ENCODE measurements at places on chromosomes 16 and 17. TPM values are rescaled to one million over a fixed set of nuclear protein-coding genes. Genes with fewer than 3 reads are reported as not detected.

Gene EFCAB5
- total RNA-seq, result 0.13 TPM

- H3K27me3 ChIP-seq, result no peaks in the 10 kb centered on the region
- H3K27ac ChIP-seq, result no peak overlapping the region
- no peaks in the 10 kb centered on the region for H3K36me3 ChIP-seq
- peaks cover 7% of the 10 kb centered on the region for H3K4me1 ChIP-seq
- no peak overlapping the region for H3K4me3 ChIP-seq
Measured at GRCh38 chr16:17407321-17407720, 63.4 kb downstream of the XYLT1 start.

- H3K27ac ChIP-seq, result no peak overlapping the region
- no peaks in the 10 kb centered on the region for H3K36me3 ChIP-seq
- no peak overlapping the region for H3K4me3 ChIP-seq
- H3K27me3 ChIP-seq, result no peaks in the 10 kb centered on the region
- H3K4me1 ChIP-seq, result no peaks in the 10 kb centered on the region
Measured at GRCh38 chr16:1510941-1511351, 17.8 kb downstream of the TELO2 start.

Gene HS3ST2
- 1.3 TPM for total RNA-seq

Gene IL34
- total RNA-seq, result 2.8 TPM

- H3K27ac ChIP-seq, result no peak overlapping the region
- no peaks in the 10 kb centered on the region for H3K36me3 ChIP-seq
- no peaks in the 10 kb centered on the region for H3K27me3 ChIP-seq
- DNase-seq, result no peak
- H3K4me3 ChIP-seq, result no peak overlapping the region
Measured at GRCh38 chr16:87828071-87828906, 41.0 kb downstream of the SLC7A5 start.

DNA sequence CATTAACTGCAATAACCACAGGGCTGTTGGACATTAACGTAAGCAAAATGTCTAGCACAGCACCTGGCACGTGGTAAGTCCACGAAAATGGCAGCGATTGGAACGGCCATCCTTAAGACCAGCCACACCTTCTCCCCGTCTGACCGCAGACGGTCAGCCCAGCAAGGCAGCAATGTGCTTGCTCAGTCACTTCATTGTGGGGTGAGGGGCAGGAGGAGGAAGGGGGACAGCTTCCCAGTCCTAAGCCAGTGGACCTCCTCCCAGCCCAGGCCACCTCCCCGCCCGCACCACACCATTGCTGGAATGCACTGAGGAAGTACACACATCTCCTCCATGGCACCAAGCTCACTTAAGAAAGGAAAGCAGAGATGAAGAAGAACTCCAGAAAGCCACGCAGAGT is 8.6 kb upstream of the MYLK3 start:
- no peaks in the 10 kb centered on the region for H3K27me3 ChIP-seq
- no peak overlapping the region for H3K27ac ChIP-seq
- peaks cover 3% of the 10 kb centered on the region for H3K4me1 ChIP-seq
- no peak overlapping the region for H3K4me3 ChIP-seq

- no peaks in the 10 kb centered on the region for H3K36me3 ChIP-seq
- H3K4me3 ChIP-seq, result no peak overlapping the region
- H3K27me3 ChIP-seq, result no peaks in the 10 kb centered on the region
- no peak overlapping the region for H3K27ac ChIP-seq
- H3K4me1 ChIP-seq, result peaks cover 11% of the 10 kb centered on the region
Measured at GRCh38 chr16:11105038-11105903, 150.7 kb downstream of the SOCS1 start.

GRCh38 chr17:36939802-36940312 is 2.6 kb downstream of the LHX1 start:
- H3K4me1 ChIP-seq, result peaks cover 7% of the 10 kb centered on the region
- H3K27ac ChIP-seq, result no peak overlapping the region
- DNase-seq, result no peak
- no peaks in the 10 kb centered on the region for H3K36me3 ChIP-seq

GRCh38 chr16:1825381-1825863 is 1.2 kb downstream of the HAGH start:
- peak overlapping the region; percentile 88 for H3K4me3 ChIP-seq
- no peaks in the 10 kb centered on the region for H3K27me3 ChIP-seq
- peak overlapping the region; percentile 48 for H3K27ac ChIP-seq
- peaks cover 7% of the 10 kb centered on the region for H3K4me1 ChIP-seq
- peak; percentile 64 for DNase-seq
- no peaks in the 10 kb centered on the region for H3K36me3 ChIP-seq

Gene YBX2
- total RNA-seq, result 0.30 TPM

GRCh38 chr17:41082626-41083025 is 1.3 kb upstream of the KRTAP4-7 start:
- no peaks in the 10 kb centered on the region for H3K27me3 ChIP-seq
- no peak for DNase-seq
- H3K4me3 ChIP-seq, result no peak overlapping the region
- no peaks in the 10 kb centered on the region for H3K36me3 ChIP-seq

Gene IKZF3
- total RNA-seq, result 0.35 TPM

DNA sequence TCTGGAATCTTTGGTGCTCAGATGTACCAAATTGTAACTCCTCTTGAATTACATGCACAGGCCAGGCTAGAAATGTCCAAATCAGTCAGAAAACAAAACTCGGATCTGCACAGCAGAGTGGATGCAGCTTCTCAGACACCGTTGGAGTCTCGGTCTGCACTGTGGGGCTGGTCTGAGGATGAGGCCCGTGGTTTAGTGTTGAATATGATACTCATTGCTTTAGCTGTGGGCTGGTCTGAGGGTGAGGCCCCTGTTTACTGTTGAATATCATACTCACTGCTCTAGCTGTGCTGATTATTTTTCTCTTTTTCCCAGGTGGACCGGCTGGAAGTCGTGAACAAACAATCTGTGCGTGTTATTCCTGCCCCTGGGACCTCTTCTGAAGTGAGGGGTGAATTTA is 35.0 kb downstream of the DBNDD1 start:
- H3K4me1 ChIP-seq, result peaks cover 1% of the 10 kb centered on the region
- H3K27me3 ChIP-seq, result no peaks in the 10 kb centered on the region
- H3K4me3 ChIP-seq, result no peak overlapping the region
- no peak overlapping the region for H3K27ac ChIP-seq
- H3K36me3 ChIP-seq, result no peaks in the 10 kb centered on the region
- DNase-seq, result no peak

- no peaks in the 10 kb centered on the region for H3K36me3 ChIP-seq
- DNase-seq, result no peak
Measured at GRCh38 chr17:54793271-54793670, 107.4 kb upstream of the TOM1L1 start.

Gene ACSM5
- total RNA-seq, result 1.2 TPM

GRCh38 chr17:37305406-37305905 is 70.3 kb upstream of the C17orf78 start:
- DNase-seq, result no peak
- no peaks in the 10 kb centered on the region for H3K36me3 ChIP-seq
- H3K4me3 ChIP-seq, result no peak overlapping the region
- H3K27me3 ChIP-seq, result no peaks in the 10 kb centered on the region

Gene NPIPB9
- total RNA-seq, result 1.8 TPM

DNA sequence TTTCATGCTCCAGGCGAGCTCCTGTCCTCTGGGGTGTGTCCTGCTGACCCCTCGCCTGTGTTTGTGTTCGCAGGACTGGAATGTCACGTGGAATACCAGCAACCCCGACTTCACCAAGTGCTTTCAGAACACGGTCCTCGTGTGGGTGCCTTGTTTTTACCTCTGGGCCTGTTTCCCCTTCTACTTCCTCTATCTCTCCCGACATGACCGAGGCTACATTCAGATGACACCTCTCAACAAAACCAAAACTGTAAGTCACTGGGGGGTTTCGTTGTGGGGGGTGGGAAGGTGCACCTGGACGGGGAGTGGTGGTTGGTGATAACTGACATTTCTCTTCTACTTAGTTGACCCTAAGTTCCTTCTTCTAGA is 58.3 kb downstream of the ABCC1 start:
- no peak overlapping the region for H3K4me3 ChIP-seq
- no peak for DNase-seq
- no peaks in the 10 kb centered on the region for H3K4me1 ChIP-seq
- H3K27me3 ChIP-seq, result no peaks in the 10 kb centered on the region
- H3K27ac ChIP-seq, result no peak overlapping the region

Gene ZDHHC7
- 35.1 TPM for total RNA-seq

DNA sequence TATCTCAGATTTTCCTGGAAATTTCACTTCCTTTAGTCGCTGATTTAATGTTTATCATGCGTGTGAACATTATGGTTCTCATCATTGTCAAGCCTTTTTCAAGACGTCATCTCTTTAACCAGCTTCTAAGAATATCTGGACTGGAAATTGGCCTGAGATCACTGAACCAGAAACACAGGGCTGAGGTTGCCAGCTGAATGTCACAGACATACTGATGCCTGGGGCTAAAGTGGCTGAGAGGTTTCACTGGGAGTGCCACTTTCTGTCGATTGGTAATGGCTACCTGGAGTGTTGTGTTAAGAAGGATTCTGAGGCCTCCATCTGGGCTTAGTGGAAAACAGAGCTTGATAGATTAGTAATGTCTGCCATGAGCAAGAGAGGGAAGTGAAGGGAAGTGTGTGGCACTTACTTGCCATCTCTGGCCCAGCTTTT is 54.2 kb downstream of the CRISPLD2 start:
- DNase-seq, result no peak
- H3K4me3 ChIP-seq, result no peak overlapping the region
- H3K27me3 ChIP-seq, result no peaks in the 10 kb centered on the region
- no peaks in the 10 kb centered on the region for H3K4me1 ChIP-seq
- H3K36me3 ChIP-seq, result no peaks in the 10 kb centered on the region
- no peak overlapping the region for H3K27ac ChIP-seq

Data from ovary (tissue), 10 donors.